ENCODE measurements at places on chromosomes 6 and 20.

GRCh38 chr6:20868397-20869096, 334.3 kb downstream of the CDKAL1 start:
- DNase-seq, result no peak

DNA sequence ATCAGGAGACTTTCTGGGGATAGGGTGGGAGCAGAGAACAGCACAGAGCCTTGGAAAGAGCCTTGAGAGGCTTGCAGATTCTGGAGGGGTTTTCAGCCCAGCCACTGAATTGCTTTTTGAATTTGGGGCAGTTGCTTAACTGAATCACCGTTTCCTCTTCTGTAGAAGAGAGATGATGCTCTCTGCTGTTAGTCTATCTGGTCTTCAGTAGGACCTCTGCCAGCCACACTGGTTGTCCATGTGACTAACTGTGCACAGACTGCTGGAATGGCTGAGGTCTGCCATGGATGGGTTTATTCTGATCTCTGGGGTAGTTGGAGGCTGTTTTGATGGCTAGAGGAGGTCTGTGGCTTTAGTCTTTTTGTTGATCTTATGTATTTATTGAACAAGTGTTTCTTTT, 21.4 kb upstream of the PRDM1 start:
- DNase-seq, result no peak

- no peak for DNase-seq
Measured at GRCh38 chr20:42889517-42889916, 300.2 kb downstream of the PTPRT start.

- DNase-seq, result peak; percentile 70
Measured at GRCh38 chr6:26003102-26003694, 40.6 kb downstream of the TRIM38 start.

DNA sequence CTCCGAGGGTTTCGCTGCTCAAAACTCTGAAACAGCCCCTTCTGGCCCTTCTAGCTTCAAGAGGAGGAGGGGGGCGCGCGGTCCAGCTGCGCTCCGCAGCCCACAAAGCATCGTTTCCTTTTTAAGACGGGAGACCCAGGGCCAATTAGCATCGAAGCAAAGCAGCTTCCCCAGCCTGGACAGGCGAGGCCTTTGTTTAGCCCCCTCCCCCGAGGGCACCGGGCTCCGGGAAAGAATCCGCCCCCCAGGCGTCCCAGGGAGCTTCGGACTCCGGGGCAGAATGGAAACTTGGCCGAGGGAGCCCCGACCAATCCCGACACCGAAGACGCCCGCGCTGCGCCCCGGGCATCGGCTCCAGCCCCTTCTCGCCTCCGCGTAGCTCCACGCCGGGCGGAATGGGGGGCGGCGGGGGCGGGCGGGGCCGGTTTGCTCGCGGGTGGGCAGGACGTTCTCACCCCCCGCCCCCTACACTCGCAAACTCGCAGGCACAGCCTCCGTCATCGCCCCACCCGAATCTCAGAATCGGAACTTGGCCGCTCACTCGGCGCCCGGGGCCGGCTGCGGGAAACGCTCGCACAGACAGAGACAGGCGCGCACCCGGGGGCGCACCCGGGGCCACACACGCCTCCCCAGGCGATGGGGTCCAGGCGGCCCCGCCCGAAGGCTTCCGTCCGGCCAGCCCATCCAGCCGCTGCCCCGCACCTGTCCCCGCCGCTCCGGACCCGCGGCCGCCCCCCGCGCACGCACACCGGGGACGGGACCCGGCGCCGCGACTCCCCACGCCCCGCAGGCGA, 628 bp downstream of the NKAIN4 start:
- no peak for DNase-seq

All from activated CD8-positive, alpha-beta memory T cell treated with anti-CD3 and anti-CD28 coated beads for 24 hours (primary cell).